Effector CD8-positive, alpha-beta T cell (primary cell): ENCODE measurements at places on chromosomes 4 and X.

- DNase-seq: no peak
These were observed 8.9 kb downstream of the GPR174 start for GRCh38 chrX:79153348-79153747.

GRCh38 chr4:139014371-139015268, 961 bp upstream of the NOCT start:
- DNase-seq: no peak

- DNase-seq: no peak
These were observed 532.9 kb upstream of the FTHL17 start for GRCh38 chrX:31604629-31605221.

DNA sequence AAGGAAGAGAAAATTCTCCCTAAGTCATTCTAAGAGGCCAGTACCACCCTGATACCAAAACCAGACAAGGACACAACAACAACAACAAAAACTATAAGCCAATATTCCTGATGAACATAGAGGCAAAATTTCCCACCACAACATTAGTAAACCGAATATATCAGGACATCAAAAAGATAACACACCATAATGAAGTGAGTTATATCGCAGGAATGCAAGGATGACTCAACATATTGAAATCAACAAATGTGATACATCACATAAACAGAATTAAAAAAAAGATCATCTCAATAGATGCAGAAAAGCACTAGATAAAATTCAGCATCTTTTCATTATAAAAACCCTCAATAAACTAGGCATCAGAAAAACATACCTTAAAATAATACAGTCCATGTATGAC, 1844.4 kb upstream of the PCDH10 start:
- DNase-seq: no peak

DNA sequence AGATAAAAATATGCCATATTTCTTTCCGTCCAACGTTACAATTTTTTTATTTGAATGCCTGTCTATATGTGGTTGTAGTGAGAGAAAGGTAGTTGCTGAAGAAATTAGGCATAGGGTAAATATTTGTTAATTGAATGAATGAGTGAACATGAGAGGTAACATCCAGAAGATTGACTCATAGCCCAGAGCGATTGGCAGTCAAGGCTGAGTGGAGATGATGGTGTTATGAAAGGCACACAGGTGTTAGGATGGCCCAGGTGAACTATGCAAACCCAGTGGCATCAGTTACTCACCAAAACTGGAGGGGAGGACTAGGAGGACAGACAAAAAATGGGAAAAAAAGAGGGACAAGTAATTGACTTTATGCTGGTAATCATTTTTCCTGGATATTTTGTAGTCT, 31.7 kb upstream of the SPRY1 start:
- DNase-seq: no peak

DNA sequence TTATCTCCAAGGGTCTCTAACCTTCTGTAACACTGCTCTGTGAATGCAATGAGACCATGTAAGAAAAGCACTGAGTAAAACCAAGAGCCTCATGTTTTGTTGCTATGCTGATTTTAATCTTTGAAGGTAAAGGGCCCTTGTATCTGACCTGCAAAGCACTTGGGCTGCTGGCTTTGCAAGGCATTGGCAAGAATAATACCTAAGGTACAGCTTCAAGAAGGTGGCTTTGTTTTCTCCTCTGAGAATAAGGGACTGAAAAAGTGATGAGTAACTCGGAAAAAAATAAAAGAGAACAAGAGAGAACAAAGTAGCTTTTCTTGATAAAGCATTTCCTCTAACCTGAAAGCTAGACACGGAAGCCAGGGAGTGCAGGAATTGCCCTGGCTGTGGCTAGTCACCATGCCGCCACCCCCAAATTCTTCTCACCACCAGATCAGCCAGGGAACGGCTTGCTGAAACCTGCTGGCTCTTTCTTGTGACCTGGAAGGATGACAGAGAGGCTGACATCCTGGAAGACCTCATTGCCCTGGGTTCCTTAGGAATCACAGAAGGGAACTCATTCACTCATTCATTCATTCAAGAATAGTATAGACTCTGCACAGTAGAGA, 41.8 kb upstream of the HS3ST1 start:
- DNase-seq: no peak

DNA sequence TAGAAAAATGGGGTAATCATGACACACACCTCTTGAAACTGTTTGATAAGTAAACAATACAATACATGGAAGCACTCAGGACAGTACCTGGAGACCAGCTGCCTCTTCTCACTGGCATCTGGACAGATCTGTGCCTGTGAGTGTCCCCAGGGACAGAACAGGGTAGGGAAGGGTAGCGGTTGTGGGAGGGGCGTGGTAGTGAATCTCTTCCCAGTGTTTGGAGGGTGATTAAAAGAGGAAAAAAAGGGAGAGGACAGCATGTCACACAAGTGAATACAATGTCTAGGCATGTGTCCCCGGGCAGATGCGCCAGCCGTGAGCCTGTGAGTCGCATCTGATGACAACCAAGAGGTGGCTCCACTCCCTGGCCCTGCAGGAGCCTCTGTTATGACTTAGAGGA, 138.8 kb upstream of the MSX1 start:
- DNase-seq: no peak

DNA sequence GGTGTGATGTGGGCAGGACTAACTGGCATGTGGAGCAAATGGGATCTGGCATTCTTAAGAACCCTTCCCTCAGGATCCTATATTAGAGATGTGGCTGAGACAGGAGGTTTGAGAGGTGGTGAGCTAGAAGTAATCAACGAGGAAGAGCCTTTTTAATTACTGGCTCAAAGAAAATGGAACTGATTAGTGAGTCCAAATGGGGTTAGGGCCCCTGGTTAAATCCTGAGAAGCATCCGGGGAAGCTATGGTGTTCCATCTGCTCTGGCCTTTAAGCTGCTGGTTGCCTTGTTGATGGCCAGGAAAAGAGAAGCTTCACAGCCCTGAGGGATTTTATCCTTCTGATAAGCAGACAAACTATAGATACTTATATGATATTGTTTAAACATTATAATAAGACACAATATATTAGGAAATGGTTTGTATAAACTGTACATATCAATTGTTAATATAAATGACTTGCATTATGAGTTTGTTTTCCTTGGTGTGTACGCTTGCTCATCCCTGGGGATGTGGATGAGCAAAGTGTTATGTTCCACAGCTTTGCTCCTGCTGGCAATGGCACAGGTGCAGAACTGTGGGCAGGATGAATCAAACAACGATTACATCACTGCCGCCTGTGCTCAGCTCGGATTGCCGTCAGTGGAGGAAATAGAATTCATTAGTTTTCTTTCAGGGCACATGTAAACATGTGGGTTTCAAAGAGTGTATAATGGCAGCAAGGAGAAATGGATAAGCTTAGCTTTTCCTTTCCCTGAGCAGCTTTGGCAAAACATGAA, 328.6 kb upstream of the ARX start:
- DNase-seq: no peak

- no peak for DNase-seq
These were observed 34.1 kb upstream of the IL1RAPL1 start for GRCh38 chrX:28552882-28553829.

- no peak for DNase-seq
These were observed 437.1 kb upstream of the CTSO start for GRCh38 chr4:156390599-156391324.

DNA sequence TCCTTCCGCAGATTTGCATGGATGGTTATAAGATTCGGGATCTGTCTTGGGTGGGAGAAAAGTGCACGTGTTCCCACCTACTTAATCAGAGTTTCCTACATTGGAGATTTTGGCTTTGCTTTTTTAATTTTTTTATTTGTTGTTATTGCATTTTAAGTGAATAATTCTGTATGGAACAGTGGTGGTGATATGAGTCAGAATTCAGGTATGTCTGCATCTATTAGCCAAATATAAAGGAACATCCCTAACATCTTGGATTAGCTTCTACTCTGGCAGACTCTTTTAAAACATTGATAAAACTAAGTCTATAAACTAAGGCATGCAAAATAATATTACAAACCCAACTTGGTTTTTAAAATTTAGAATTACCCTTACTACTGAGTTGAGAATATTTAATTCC, 659.8 kb upstream of the EPHA5 start:
- DNase-seq: no peak

DNA sequence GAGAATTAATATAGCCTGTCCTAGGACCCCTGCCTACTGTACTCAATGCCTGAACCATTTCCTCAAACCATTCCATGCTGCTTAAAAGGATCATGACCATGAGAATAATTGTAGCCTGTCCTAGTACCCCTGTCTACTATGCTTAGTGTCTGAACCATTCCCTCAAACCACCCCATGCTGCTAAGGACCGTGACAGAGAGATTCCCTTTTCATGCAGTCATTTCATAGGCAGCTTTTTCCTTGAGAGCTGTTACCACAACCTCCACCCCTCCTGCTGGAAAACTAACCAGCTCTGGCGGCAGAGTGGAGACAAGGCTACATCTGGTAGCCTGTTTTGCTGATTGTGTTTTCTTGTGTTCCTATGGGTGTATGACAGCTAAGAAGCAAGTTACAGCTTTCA, 174.9 kb upstream of the SMARCAD1 start:
- DNase-seq: no peak

- no peak for DNase-seq
These were observed 25.7 kb downstream of the SEPTIN6 start for GRCh38 chrX:119667111-119667878.

GRCh38 chrX:149487292-149487691, 17.8 kb downstream of the IDS start:
- no peak for DNase-seq

DNA sequence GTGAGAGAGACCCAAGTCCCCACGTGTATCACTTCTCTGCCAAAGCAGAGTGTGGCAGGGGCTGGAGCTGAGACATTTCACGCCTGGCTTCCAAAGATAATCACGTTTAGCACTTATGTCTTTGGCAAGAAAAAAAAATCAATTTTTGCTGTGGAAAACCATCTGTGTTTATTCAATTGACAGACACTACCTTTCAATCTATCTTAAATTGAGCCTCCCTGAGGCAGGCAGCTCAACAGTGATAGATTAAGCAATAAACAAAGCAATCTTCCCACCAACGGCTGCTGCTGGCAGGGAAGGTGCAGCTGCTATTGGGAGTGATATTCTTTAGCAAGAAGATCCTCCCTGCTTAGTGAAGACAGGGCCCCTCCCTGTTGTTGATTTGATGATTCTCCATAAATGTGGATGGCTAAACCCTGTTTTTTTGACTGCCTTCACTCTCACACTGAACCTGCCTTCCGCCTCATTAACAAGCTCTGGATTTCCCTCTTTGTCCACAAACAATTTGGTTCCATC, 11.6 kb upstream of the MAGEB17 start:
- DNase-seq: no peak

GRCh38 chr4:55074386-55074785, 51.0 kb downstream of the KDR start:
- no peak for DNase-seq

DNA sequence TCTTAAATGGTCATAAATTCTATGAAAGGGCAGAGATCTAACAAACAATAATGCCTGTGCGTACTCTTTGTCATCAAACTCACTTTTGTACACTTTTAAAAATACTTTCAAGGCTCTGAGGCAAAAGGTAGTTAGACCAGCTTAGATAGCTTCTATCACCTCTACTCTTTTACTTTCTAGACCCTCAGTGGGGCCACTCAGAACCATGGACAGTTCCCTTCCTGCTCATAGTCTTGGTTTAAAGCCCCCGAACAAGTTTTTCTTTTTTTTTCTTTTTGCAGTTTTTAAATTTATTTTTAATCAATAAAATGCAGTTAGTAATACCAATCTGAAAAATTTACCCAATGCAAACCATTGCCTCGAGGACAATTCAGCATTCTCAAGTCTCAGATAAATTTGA, 460.5 kb upstream of the CNKSR2 start:
- DNase-seq: no peak

DNA sequence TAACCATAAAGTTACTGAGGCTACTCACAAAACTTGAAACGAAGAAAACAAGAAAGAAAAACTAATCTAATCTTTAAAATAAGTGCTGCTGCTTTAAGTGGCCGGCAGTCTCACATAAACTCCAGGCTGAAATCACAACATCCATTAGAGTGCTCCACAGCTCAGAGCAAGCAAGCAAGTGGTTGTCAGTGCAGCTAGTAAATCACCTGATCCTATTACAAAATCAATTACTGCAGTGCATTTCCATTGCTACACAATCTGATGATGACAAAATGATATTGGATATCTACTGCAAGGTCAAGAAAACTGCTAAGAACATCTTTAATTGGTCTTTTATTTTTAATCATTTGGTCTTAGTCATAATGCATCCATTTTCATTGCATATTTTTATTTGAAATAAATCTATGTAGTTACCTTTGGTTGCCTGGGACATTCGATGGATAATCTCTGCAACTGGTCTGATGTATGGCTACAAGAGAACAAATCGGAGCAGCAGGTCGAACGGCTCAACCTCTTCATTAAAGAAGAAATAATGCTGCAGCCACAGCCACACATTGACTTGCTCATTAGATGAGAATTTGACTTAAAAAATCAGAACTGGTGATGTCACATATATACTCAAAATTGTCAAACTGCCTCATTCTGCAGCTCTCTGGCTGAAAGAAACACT, 87.7 kb downstream of the FBXW7 start:
- DNase-seq: no peak

DNA sequence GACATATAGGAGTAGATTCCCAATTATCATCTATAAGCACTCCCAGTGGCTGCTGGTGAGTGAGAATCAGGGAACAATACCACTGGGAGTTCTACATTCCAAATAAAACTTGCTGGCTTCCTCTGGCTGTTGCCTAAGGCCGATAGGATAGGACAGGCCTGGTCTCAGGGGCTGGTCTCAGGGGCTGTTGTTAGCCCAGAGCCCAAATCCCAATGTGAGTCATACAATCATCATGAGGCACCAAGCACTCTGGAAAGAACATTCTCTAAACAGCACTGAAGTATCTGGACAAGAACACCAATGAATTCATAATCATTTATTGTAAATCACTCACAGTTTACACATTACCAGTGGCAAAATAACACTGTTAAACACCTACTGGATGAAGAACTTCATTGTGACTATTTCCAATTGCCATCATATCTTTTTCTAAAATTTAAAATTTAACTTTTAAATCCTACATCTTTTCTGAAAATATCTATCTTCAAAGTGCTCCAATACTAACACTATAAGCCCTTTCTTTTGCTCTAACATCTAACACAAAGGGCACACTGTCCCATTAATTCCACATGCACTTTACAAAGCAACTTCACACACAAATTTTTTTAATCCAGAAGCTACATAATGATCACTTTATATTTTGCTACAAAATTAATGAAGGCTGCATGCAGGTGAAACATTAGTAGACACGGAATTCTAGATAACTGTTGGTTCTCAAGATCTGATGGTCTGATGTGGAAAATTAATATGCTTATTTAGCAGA, 67.6 kb upstream of the TMEM150C start:
- no peak for DNase-seq

DNA sequence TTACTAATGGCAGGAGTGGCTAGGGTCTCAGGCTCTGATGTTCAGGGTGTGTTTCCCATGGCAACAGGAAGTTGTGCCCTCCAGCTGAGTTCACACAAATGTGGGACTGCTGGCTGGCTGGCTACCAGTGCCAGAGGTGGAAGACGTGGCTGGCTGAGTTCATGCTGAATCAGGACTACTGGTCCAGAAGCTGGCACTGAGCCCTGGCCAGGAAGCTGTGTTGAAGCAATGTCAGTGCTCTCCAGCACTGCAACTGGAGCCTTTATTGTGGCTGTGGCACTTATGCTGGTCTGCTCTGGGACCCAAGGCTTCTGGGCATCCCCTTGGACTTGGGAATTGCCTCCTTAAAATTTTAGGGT, 42.0 kb upstream of the ZXDA start:
- DNase-seq: no peak

- no peak for DNase-seq
These were observed 3.9 kb downstream of the LOC101059915 start for GRCh38 chrX:71671043-71671780.
